Stimulated activated CD8-positive, alpha-beta memory T cell treated with anti-CD3 and anti-CD28 coated beads, Interleukin-12 subunit alpha, Interleukin-12 subunit beta, amount 100 ng/mL, for 4 hours (primary cell): ENCODE measurements at places on chromosomes 7 and 10.
A peak's percentile ranks its signal among the peaks of the same experiment; 100 is the strongest.

- no peak for DNase-seq
Observed at GRCh38 chr7:43737467-43738127, 8.3 kb upstream of the COA1 start.

DNA sequence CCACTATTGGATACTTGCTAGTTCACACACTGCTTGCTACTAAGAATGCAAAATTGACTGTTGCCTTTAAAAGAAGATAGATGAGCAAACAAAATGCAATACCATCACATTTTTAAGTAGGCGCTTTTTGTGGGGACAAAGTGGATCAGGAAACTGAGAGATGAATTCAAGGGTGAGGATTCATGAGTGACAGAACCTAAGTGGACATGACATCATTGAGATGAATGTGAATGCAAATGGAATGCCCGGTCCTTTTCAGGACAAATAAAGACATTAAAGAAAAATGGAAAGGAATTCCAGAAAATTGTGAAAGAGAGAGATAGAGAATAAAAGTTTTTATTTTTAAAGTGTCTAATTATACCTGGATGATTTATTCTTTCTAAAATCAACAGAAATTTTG is 106.3 kb upstream of the AKR1E2 start:
- no peak for DNase-seq

DNA sequence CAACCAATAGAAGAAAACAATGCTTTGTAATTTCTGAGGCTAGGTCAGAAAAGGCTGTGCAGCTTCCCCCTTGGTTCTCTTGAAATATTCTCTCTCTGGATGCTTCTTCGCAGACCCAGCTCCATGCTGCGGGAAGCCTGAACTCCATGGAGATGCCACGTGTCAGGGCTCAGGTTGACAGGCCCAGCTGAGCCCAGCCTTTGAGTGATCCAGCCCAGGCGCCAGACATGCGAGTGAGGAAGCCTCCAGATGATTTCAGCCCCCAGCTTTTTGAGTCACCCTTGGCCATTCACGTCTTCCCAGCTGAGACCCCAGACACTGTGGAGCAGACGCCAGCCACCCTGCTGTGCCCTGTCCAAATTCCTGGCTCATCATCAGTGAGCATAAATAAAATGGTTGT is 378.4 kb upstream of the NRP1 start:
- DNase-seq, result no peak

GRCh38 chr10:77457721-77458120 is 179.9 kb downstream of the KCNMA1 start:
- DNase-seq, result no peak

DNA sequence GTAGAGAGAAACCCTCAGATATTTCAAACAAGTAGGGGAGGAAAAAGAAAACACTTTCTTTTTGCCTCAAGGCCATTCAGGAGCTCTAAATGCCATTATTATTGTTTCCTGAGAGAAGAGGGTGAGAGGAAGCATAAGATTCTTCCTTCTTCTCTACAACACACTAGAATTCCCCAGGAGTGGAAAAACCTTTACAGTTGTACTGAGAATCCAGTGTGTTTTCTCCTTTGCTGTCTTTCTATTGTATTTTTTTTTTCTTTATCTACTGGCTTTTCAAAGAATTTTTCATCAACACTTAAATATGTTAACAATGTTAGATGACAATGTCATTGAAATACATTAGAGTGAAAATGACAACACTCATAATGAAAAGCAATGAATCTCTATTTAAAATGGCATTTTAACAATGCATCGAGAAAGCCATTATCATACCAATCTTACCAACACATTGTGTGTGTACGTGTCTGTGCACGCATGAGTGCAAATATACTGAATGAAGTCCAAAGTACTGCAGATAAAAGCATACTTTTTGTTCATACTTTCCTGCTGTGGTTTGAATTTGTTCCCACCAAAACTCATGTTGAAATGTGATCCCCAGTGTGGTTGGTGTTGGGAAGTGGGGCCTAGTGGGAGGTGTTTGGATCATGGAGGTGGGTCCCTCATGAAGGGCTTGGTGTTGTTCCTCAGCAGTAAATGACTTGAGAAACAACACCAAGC is 24.2 kb upstream of the MACC1 start:
- no peak for DNase-seq

DNA sequence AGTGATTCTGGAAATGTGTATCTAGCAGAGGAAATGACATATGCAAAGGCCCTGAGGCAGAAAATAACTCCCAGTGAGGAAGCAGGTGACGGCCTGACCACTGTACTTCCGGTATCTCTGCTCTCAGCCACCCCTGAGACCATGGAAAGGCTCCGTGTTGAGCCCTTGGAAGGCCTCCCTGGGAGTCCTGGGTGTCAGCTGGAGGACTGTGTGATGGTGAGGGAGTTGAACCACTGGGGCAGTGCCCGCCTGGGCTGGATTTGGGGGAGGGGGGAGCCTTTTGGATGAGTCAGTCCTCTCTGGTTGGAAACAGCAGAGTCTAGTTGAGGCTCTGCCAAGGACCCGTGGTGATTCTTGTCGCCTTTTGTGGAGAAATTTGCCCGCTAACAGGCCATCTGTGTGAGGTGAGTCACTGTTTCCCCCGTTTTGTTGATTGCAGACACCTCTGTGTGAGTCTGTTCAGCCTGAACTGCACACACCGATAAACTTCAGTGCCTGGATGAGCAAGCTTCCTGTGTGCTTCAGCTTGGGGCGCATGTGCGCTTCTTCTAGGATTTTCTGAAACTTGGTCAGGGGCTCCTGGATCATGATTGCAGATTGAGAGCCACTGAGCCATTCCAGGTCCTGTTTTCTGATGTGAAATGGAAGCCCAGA is 98.6 kb downstream of the GRK5 start:
- DNase-seq, result peak; percentile 75

GRCh38 chr7:105448181-105448580 is 59.5 kb upstream of the SRPK2 start:
- no peak for DNase-seq

- DNase-seq, result no peak
Observed at GRCh38 chr10:80406204-80406603, 2.1 kb upstream of the PRXL2A start.

DNA sequence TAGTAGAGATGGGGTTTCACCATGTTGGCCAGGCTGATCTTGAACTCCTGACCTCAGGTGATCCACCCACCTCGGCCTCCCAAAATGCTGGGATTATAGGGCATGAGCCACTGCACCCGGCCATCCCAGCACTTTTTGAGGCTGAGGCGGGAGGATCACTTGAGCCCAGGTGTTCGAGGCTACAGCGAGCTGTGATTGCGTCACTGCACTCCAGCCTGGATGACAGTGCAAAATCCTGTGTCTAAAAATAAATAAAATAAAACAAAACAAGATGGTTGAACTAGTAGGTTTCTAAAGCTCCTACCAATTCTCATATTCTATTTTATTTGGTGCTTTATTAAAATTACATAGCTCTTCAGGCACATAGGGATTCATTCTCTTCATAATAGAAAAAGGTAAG is 890.3 kb upstream of the AUTS2 start:
- no peak for DNase-seq
